ENCODE measurements at places on chromosomes 5 and 9.

DNA sequence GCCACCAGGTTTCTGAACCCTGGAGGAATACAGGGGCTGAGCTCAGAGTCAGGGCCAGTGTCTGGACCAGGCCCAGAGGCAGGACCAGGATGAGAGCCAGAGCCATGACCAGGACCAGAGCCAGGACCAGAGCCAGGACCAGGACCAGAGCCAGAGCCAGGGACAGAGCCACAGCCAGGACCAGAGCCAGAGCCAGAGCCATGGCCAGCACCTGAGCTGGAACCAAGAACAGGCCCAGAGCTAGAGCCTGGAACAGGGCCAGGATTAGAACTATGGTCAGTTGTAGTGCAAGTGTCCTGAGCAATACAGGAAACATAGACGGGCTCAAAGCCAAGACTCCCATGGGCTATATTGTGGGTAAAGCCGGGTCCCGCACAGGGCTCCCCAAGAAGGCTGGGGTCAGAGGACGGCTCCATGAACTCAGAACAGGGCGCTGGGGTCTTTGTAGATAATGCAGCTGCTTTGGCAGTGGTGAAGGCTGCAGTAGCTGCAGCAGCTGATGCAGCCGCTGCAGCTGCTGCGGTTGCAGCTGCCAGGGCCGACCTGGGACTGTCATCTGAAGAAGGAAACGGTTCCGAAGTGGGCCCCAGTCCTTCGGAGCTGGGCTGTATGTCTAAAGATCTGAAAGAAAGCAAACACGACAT lies 559 bp downstream of the SPAG8 start:
- no peak for DNase-seq

DNA sequence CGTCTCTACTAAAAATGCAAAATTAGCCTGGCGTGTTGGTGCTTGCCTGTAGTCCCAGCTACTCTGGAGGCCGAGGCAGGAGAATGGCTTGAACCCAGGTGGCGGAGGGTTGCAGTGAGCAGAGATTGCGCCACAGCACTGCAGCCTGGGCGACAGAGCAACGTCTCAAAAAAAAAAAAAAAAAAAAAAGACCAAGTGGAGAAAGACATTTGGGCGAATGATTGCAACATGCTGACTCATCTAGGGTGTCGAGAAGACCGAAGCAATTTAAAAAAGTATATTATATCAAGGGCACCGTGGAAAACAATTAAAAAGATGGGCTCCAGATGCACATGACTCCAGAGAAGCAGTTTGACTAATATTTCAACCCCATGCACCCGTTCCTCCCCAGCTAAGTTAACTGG lies 9.2 kb downstream of the KLF4 start:
- no peak for DNase-seq

DNA sequence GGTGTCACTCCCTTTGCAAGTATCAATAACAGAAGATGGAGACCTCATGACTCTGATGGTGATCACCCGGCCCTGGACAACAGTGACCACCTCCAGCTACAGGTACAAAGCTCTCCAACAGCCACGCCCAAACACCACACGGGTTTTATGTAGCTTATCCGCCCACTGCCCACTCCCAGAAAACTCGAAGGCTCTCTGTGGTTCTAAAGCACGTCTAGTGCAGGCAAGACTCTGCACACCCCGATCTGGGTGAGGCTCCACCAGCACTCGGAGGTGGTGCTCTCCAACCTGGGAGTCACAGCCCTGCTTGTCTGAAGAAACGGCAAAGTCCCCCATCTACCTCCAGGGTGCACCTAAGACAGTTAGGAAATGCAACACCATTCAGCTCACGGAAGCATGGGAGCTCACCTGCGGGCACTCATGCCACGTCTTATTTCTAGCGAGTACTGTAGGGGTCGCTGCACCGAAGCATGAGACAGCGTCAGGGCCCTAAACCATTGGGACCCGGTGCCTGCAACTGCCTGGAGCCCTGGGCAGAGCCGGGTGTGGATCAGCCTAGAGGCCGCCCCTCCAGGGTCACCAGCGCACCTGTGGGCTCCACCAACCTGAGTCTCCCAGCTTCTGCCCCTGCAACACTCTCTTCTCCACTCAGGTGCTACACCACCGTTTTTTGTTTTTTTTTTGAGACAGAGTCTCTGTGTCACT lies 58.1 kb upstream of the ZNF354A start:
- no peak for DNase-seq

- no peak for DNase-seq
These were observed 484 bp downstream of the GFM2 start for GRCh38 chr5:74766418-74766848.

GRCh38 chr9:93665128-93665636 lies 88.8 kb downstream of the PHF2 start:
- DNase-seq: no peak

GRCh38 chr9:131525643-131526565 lies 5.2 kb downstream of the UCK1 start:
- no peak for DNase-seq

GRCh38 chr5:79456890-79457583 lies 56.9 kb downstream of the HOMER1 start:
- no peak for DNase-seq

- no peak for DNase-seq
These were observed 156.0 kb downstream of the ZNF462 start for GRCh38 chr9:107018861-107019545.

DNA sequence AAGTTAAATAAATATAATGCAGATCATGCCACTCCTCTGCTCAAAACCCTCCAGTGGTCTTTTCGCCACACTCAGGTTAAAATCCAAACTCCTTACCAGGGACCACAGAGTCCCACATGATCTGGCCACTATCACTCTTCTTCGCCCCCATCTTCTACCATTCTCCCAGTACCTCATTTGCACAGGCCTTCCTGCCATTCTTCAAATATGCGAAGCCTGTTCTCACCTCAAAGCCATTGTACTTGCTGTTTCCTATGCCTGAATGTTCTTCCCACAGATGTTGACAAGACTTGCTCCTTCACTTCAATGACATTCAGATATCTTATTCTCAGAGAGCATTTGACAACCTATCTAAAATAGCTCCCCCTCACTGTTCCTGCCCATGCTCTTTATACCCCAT lies 10.9 kb downstream of the TEX10 start:
- DNase-seq: no peak

DNA sequence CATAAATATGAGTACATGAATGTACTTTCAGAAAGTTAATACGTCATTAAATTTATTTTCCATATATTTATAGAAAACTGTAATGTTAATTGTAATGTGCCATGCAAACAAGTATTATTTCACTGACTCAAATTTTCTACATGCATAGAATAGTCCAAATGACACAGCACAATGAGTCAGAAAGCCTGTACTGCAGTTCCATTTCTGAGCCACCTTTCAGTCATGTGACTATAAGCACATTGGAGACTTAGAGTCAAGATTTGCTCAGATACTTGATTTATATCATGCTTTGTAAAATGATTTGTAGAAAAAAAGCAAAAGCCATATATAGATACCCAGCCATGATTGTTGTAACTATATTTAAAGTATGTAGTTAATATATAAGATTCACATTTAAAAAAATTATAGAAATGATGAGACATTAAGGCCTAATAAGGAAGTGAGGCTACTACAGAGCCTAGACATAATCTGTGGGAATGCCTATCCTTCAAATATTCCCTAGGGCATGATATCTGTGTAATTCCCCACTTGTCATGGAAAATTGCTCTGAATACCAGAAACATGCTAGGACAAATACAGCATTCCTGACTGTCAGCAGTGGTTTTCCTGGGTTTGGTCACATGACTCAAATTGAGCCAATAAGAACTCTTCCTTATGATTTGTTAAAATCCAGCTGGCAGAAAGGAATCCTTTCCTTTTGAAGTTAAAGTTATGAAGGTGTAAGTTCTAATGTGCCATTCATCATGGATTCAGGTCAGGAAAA lies 50.0 kb downstream of the PTPRD start:
- DNase-seq: no peak

DNA sequence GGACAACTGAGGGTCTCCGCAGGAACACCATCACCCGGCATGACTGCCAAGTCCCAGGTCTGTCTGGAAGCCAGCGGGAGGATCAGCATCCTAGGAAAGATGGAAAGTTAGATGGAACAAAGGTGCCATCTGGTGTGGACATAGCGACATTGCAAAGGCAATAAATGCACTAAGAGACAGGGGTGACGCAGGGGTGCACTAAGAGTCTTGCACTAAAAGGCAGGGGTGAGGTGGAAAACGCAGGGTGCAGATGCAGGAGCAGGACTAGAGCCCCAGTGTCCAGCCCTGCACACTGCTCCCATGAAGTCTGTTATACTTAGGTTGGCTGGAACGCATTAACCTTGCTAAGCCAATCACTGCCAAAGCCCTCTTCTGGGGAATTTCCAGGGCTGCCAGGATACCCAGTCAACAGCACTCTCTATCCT lies 15.5 kb downstream of the ATOX1 start:
- DNase-seq: no peak

- no peak for DNase-seq
These were observed 126.1 kb downstream of the TMEM161B start for GRCh38 chr5:88142636-88142885.

DNA sequence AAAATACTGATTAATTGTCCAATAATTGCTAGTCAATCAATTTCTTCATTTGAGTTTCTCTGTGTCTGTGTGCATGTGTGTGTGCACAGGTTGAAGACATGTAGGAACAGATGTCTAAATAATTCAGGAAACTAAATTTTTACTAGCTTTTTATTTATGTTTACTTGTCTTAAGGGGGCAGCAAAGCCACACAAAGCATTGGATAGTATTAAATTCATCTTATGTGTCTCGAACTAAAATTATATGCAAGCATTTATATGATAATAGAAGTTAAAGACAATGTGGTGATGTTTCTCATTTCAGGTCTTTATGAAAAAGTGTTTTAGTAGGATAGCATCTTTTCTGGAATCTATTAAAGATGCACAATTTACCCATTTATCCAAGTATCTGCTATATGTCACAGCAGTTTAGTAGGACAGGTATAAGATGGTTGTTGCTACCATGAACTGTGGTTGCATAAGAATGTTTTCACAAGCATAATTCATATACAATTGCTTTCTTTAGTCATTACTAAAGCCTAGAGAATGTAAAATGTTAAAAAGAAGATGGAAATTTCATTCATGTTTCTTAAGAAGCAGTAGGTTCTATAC lies 784.6 kb upstream of the NUDT12 start:
- no peak for DNase-seq

DNA sequence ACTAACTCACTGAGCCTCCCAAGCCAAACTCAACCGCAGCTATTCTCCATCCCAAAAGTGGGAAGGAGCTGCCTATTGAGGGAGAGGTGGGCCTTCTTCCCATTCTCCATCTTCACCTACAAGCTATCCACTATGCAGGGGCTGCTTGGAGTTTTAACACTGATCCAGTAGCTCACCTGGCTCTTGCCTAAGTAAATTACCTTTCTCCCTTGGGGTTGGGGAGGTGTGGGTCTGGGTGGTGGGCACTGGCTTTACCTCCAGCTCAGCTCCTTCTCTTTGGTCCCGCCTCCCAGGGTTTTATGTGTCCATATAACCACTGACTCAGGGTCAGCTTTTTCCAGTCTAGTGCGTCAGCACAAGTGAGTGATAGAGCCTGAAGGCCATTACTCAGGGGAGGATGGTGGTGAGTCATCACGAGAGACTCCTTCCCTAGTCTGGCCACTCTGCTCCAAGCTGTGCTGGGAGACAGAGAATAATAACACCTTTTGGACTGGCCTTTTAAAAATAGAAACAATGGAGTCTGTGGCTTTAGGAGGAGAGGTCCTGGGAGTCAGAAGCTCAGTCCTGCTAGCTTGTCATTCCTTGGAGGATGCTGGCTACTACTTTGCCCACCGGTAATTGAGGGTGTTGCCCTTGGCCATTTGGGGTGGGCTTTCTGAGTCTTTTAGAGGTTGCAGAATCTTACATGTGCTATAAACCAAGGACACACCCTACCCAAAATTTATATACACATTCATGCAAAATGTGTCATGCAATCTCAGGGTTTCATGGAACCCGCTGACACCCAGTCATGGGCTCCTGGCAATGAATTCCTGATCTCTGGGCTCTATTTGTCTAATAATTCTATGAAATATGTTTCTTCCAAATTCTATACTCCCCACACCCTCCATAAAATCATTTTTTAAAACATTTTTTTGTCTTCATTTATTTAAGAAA lies 35.6 kb upstream of the ATP6V1G1 start:
- no peak for DNase-seq

- no peak for DNase-seq
These were observed 12.0 kb downstream of the ADRA1B start for GRCh38 chr5:159928122-159928909.

GRCh38 chr9:95486318-95486717 lies 30.5 kb downstream of the PTCH1 start:
- DNase-seq: no peak

DNA sequence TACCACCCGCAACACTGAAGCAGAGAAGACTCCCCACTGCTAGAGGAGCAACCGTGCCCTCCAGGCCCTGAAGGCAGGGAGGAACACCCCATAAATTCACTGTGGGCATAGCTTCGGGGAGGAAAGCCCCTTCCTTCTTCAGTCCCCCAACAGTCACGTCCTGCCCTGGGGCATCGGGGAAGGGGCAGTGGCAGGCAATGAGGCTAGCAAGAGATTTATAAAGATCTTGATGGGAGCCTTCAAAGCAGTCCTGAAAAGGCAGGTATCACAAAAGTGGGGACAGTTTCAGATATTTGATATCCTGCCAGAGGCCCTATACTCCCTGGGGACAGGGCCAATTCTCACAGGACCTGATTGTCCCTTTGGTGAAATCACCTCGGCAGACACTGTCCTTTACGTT lies 16.9 kb upstream of the TRIM14 start:
- DNase-seq: no peak

DNA sequence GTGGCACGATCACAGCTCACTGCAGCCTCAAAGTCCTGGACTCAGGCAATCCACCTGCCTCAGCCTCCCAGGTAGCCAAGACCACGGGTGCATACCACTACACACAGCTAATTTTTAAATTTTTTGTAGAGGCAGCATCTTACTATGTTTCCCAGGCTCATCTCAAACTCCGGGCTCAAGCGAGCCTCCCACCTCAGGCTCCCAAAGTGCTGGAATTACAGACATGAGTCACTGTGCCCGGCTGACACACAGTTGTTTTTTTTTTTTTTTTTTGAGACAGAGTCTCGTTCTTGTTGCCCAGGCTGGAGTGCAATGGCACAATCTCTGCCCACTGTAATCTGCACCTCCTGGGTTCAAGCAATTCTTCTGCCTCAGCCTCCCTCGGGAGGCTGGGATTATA lies 70.1 kb upstream of the CNOT6 start:
- no peak for DNase-seq

Measured in stimulated activated CD4-positive, alpha-beta T cell treated with anti-CD3 and anti-CD28 coated beads, Interleukin-15, amount 100 ng/mL, for 1 hour (primary cell).